Amygdala (tissue), 56 donors: ENCODE measurements at places on chromosomes 3 and 15.

DNA sequence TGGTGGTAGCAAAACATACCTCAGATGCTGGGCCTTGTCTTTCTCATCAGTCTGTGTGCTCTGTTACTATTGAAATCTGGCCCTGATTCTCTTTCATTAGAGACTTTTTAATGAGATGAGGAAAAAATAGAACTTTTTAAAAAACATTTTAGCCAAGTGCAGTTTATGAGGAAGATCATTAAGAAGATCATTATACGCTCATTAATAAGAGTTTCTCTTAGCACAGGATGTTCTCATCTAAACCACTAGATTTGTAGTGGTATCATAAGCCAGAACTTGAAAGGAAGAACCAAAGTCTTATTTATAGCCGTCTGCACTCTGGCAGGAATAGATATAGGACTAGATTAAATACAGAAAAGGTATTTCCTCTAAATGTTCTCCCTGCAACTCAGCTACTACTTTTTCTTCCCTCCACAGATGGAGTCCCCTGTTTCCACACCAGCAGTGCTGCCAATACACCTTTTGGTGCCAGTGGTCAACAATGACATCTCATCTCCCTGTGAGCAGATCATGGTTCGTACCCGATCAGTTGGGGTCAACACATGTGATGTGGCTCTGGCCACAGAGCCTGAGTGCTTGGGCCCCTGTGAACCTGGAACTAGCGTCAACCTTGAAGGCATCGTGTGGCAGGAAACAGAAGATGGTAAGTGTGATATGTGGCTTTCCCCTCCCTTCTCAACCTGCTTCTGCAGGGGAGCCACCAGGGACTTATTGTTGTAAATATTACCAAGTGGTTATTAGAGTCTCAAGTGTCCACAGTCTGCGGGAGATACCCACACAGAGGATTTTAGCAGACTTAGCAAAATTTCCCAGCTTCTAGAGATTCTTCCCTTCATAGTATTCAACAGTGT lies 152.8 kb downstream of the RBPMS2 start:
- DNase-seq, result no peak

DNA sequence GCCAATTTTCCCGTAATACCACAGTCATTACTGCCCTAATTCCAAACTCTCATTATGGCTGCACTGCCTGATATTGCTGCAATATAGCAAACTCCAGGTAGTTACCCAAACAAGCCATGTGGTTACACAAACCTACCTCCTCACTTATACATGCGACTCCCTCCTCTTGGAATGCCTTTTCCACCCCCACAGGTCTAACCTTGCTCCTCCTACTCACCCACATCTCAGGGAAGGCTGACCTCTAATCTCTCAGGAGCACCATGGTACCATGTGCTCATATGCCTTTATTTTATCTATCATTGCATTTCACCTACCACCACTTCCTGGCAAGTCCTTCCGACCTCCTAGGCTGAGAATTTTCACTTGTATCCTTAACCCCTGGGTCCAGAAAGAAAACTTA lies 2.9 kb downstream of the RBPMS2 start:
- DNase-seq, result no peak

- DNase-seq, result no peak
These were observed 64.8 kb downstream of the RFTN1 start for GRCh38 chr3:16448639-16449070.

- no peak for DNase-seq
These were observed 19.1 kb upstream of the KLF13 start for GRCh38 chr15:31307270-31308184.

DNA sequence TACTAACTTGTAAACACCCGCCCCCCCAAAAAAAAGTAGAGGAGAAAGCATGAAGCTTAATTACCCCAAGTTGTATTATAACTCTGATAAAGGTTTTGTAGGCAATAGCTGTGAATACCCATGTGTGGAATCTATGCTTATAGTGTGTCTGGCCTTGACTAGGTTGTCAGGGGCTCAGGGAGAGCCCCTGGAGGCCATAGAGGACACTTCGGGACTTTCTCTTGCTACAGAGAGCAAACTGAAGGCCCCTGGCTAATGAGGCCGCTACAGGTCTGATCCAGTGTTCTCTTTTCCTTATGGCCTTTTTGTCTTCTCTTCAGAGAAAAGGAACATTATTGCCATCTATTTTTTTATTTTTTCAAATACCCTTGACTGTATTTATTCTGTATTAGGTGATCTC lies 19.1 kb upstream of the SCAANT1 start:
- no peak for DNase-seq
